ENCODE measurements at places on chromosomes 6 and 20.
A peak's percentile ranks its signal among the peaks of the same experiment; 100 is the strongest.

DNA sequence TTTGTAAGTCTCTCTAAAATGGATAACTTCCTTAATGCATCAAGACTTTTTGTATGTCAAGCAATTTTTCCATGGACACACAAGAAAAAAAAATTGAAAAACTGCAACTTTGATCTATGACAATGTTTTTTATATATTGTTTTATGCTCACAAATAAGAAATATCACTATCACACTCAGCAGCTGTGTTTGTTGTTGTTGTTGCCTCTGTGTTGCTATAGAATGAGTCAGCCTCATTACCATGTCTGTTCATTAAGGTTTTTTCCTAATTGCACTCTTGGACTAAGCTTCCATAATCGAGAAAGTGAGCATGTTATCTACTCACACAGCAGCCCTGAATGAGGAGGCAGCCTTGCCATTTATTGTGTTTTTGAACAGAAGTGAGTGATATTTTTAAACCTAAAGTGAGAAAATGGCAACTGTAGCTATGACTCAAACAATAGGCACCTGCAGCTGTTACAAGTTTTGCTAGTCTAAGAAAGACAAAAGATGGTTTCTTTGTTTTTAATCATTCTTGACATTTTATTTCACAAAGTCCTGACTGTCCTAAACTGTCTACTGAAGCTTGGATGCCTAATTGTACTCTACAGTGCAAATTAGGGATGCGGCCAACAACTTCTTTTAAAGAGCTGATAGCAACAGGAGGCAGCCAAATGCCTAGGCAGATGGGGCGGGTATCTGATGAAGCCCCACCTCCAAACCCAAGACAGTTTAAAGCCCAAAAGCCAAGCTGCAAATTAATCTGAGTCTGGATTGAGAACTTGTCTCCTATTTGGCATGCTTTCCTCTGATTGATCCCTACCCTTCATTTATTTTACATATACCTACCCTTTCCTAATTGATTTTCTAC is 77.9 kb upstream of the DOK5 start:
- no peak for DNase-seq

- DNase-seq, result peak; percentile 31
These were observed 140.1 kb downstream of the QKI start for GRCh38 chr6:163554663-163555062.

DNA sequence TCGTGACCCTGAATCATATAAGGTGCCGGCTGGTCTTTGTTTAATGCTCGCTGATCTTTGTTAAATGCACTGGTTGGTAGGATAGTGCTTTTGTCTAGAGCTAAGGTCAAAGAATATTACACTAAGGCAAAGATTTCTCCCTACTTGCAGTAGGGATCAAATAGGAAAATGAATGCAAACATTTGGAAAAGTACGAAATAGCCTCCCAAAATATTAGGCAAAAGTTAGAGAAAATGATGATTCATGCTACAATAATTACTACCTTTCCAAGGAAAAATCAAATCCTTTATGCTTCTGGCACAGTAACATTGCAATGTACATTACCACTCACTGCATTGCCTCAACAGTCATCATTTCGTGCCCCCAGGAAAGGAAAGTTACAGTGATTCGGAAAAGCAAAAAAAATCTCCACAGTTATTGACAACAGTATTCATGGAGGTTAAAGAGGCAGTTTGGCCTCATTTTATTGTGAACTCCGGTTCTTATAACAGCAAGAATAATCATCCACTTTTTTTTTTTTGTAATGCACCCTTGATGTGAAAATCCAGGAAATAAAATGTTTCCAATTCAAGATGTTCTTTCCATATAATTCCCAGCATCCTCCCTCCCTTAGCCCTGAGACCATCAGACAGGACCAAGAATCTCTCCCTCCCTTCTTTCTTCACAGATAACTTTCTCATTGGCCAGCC is 61.7 kb upstream of the ZMYND8 start:
- DNase-seq, result no peak

DNA sequence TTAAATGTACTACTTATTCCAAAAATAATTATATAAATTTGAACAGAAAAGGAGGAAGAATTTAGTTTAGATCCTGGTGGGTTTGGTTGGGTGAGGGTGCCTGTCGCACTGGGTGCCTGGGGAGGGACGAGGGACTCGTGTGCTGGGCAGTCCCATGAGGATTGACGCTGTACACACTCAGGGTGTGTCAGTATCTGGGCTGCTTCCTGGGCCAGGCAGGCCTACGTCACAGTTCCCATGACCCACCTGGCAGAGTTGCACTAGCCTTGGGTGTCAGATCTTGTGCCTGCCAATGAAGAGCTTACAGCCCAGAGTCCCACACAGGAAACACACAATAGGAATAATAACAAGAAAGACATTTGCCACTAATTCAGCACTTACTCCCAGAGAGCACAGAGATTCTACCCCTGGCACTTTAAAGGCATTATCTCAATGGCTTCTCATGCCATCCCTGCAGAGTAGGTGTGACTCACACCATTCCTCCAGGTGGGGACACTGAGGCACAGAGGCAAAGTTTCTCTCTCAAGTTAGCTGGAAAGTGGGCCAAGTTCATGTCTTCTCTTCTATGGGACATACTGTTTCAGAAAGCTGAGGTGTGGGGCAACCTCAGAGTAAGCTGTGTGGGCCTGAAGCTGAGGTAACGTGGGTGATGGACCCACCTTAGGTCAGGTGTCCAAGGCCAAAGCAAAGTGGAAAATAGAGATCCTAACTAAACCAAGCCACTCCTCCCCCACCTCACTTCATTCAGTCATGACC is 1.3 kb upstream of the SDCBP2 start:
- DNase-seq, result no peak

DNA sequence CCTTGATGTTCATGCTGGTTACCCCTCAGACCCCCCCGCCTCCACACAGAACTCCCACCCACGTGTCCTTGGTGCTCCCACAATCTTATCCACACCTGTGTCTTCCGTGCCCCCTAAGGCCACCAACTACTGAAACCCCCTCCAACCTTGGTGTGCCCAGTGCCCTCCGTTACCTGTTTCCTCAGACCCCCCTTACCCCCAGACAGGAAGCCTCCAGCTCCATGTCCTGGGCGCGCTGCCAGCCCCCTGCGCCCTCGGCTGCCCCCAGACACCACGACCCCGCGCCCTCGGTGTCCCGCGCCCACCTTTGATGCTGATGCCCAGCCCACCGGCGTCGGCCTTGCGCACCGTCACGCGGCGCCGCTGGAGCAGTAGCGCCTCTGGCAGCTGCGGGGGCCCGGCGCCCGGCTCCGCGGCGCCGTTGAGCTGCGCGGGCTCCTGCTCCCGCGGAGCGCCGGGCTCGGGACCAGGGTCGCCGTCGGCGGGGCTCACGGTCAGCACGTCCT is 504 bp downstream of the SNTA1 start:
- no peak for DNase-seq

- DNase-seq, result no peak
These were observed 46.4 kb downstream of the HMGN3 start for GRCh38 chr6:79188107-79188506.
